ENCODE measurements at places on chromosomes 2 and 18.

DNA sequence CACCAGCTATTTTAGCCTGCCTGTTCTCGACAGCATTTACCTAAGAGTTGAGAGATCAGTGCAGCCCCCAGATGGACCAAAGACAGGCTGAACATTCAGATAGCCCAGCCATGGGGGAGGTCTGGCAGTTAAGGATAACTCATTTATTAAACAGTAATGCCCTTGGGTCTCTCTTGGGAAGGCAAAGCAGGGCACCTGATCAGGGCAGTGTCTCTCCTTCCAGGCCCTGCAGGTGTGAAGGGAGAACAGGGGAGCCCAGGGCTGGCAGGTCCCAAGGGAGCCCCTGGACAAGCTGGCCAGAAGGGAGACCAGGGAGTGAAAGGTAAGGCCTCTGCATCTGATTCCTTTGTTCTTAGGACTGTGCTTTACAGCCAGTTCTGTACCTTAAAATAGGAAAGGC is 49.6 kb downstream of the MARCO start:
- no peak for DNase-seq

DNA sequence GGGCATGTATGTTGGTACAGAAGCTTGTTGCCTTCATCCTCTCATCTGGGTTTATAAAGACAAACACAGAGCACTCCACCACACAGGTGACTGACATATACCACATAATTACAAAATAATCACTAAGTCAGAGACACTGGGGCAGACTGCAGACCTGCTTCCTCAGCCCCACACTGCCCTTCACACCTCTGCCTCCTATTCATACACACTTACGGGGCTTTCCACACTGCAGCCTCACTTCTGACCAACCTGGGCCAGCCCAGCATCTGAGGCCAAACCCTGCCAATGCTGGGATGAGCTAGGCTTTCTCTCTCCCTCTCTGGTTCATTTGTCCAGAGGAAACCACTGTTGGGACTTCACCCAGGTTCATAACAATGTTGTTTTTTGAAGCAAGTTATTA is 4.5 kb downstream of the EMX1 start:
- no peak for DNase-seq

DNA sequence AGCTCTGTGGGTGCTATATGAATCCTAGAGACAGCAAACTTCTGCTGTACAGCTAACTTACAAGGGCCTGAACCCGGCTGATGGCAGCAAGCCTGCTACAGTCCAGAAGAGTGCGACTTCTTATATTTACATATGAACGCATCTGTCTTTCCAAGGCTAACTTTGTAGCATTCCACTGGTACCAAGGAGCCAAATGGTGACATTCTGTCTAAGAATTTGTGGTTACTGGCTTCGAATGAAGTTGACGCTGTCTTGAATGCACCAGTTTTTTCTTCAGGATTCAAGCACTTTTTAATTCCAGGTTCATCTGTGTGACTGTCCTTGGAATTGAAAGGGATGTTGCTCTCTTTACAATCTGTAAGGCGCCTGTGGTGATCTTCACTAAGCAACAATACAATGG is 42.4 kb downstream of the THUMPD2 start:
- no peak for DNase-seq

- DNase-seq, result no peak
Observed at GRCh38 chr2:230874456-230874855, 9.7 kb downstream of the ITM2C start.

DNA sequence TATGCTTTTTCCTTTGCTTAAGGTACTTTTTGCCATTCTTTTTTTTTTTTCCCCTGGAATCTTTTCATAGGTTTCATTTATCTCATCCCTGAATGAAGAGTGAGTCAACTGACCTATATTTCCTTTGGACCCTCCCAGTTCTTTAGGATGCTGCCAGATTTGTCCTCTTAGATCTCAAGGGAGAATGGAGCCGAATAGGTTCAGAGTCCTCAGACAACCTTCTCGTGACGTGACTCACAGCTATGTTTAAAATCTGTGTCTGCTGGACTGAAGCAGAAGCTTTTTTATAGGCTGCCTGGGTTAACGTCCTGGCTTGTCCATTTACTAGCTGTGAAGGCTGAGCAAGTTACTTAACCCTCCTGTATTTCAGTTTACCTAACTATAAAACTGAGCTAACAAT is 358.6 kb downstream of the DLGAP1 start:
- DNase-seq, result no peak

GRCh38 chr18:25061395-25061794 is 290.6 kb downstream of the ZNF521 start:
- DNase-seq, result no peak

DNA sequence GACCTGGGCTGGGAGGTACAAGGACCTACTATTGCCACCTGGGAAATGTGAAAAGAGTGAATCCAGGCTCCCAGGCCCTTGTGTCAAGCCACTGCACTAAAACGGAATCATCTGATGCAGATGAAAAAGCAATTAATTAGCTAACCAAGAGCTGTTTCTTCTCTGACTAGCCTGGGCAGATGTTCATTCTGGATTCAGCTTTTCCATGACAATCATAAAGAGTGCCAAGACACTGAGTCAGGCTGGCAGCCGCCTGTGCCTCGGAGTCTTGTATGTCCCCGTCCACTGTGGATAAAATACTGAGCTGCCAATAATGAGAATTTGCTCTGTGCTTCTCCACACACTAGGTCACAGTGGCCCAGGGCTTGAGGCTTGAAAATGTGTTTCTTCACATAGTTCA is 21.7 kb upstream of the LCLAT1 start:
- no peak for DNase-seq

- no peak for DNase-seq
Observed at GRCh38 chr2:29456429-29456828, 341.2 kb downstream of the CLIP4 start.

DNA sequence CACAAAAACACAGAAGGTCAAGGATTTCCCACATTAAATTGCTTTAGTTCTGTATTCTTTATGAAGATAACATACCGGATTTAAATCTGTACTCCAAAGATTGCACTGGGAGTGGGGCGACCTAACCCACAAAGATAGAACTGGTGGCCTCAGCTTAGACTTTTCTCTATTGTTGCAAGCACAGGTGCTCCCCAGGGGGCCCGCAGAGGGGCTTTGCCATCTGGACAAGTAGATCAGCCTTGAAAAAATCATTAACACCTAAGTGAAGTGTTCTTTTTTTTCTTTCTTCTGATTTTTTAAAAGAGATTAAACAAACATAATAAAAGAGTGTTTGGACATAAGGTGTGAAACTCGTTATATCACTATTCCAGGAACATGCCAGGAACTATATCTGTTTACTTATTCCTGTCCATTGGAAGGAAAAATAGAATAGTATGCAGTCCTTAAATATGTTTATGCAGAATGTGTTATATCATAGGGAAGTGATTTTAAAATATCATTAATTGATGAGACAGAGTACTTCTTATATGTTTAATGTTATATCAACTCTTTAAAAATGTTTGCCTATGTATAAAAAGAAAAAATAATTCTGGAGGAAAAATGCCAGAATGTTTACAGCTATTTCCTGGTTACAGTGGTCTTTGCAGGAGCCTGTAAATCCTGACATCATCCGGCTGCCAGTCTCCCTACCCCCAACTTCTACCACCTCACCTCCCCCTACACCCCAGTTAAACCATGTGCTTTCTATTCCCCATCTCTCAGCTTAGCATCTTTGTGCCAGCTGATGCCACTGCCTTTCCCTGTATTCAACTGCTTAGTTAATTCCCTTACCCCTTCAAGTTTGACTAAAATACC is 679.2 kb downstream of the CNTNAP5 start:
- no peak for DNase-seq

DNA sequence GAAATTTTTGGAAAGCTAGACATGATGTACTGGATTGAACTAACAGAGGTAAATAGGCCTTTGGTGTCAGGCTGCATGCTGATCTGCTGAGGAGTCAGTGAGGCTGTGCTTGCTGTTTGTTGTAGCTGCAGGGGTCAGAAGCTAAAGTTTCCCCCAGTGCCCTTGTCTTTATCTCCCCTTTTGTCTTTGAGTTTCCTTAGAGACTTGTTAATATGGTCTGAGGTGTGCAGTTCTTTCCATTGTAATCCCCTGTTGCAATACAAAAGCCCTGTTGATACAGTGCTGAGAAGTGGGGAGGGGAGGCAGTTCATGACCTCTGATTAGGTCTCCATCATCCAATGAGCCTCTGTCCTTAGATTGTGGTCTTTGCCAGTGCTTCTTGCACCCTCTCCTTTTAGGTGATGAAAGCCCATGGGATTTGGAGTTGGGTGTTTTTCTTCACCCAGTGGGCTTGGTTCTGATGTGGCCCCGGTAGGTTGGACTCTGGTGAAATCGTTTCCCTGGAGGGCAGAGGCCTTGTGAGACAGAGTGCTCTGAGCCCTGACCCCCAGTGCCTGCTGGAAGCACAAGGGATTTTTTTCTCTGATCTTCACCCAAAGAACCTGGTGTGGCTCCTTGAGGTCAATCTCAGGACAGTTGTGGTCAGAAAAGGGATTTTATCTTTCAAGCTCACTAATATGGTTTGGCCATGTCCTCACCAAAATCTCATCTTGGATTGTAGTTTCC is 163.1 kb downstream of the TMEM18 start:
- DNase-seq, result no peak

GRCh38 chr2:88227446-88227845 is 57.3 kb downstream of the THNSL2 start:
- no peak for DNase-seq

GRCh38 chr2:225031599-225031998 is 10.7 kb downstream of the DOCK10 start:
- no peak for DNase-seq

GRCh38 chr2:69109255-69109654 is 96.3 kb downstream of the ANTXR1 start:
- no peak for DNase-seq

DNA sequence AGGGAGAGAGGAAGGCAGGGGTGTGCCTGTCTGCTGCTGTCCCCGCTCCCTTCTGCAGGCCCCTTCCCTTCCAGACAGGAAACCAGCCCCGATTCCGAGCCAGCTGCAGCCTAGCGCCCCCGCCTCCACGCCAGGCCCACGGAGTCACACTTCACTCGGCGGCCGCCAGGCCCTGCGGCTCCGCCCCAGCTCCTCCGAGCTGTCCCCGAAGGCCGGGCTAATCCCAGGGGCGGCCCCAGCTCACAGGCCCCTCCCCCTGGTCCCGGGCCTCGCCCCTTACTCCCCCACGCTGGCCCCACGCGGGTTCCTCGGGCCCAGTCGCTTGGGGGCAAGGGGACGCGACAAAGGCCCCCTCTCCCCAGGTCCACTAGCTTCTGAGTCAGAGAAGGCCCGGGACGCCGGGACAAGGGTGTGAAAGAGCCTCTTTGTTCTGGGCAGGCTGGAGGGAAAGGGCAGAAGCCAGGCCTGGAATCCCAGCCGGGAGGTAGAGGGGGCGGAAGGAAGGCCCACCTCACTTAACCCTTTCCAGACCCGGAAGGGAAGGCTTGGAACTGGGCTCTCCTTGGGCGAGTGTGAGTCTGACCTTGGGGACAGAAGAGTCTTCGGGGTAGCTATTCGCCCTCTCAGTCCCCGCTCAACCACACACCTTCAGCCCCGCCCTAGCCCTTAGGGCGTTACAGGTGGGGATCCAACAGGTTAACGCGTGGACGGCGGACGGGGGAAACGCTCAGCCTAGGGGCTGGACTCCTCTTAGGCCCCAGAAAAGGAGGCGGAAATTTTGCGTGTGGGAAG is 1.2 kb downstream of the RTKN start:
- peak; percentile 44 for DNase-seq

- DNase-seq, result no peak
Observed at GRCh38 chr2:13480057-13480456, 763.3 kb downstream of the TRIB2 start.

GRCh38 chr2:59724746-59725145 is 828.7 kb downstream of the BCL11A start:
- no peak for DNase-seq

- peak; percentile 14 for DNase-seq
Observed at GRCh38 chr2:15038366-15039364, 406.1 kb downstream of the LRATD1 start.

DNA sequence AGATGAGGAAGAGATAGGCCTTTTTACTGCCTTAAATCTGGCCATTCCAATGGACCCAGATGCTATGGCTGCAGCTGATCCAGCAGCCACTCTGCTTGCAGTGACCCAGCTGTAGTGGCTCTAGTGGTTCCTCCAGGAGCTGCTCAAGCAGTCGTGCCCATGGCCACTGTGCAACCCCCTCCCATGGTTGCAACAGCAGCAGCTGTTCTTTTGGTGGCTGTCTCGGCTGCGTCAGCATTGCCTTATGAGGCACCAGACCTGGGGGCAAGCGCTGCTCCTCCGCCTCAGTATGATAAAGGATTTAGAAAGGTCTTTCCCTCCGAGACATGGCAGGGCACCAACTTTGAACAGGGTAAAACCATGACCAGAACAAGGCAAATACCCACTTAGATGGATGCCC is 384.9 kb upstream of the DCC start:
- DNase-seq, result no peak

GRCh38 chr18:11310476-11311086 is 161.2 kb upstream of the PIEZO2 start:
- DNase-seq, result peak; percentile 18
